Neural progenitor cell (in vitro differentiated cells): ENCODE measurements at places on chromosomes 5 and 9.

GRCh38 chr9:95003689-95004410 is 277.4 kb downstream of the AOPEP start:
- DNase-seq = peak; percentile 66

DNA sequence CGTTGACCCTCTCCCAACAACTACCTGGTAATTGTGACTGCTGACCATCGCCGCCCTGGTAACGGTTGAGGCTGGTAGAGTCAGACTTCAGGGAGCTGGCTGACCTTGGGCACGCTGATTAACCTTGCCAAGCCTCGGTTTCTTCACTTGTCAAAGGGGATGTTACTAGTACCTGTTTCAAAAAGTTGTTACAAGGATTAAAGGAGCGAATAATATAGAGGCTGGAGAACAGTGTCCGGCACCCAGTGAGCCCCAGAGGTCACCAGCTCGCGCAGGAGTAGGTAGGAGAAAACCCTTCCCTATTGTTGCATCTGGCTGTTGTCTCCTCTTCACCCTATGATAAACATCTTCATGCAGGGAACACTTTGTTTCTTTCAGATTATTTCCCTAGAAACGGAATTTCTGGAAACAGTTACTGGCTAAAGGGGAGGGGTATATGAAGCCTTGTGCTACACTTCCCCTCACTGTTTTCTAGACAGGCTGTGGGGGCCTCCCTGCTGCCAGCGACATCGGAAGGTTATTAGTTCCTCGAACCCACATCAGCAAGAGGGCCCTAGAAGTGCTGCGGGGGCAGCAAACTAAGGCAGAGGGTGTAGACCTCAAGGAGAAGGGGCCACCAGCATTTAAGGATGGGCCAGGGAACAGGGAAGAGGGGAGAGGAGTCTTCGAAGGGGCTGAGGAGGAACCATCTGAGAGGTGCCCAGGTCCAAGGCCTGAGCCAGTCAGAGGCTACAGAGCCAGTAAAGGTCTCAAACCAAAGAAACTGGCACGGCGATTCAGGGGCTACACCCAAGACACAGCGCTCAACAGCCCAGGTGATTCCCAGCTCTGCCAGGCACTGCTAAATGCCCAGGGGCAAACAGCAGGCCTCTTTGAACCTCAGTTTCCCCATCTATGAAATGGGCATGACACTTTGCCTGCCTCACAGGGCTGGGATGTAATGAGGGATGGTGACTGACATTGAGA is 37.6 kb downstream of the HRH2 start:
- no peak for DNase-seq

DNA sequence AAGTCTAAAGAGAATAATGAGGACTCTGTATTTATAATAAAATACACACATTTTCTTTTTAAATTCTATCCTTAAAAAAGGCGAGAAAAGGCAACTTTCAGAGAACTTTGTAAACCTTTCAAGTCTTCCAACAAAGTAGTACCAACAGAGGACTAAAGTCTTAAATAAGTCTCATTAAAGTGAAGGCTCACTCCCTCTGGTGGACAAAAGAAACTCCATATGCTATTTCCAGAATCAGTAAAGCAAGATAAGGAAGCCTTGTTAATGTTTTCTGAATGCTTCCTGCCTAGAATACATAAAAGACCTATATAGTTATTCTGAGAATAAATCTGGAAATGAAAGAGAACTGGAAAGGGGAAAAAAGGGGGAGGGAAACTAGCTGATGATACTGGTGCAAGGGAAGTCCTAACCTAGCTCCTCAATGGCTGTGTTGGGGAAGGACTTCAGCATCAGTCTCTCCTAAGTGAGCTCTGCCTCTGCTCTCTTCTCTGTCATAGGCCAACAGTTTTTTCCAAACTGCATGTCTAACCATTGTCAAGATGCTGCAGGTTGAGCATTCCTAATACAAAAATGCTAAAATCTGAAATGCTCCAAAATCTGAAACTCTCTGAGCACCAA is 7.2 kb downstream of the HMGCS1 start:
- peak; percentile 67 for DNase-seq

- DNase-seq = no peak
These were observed 63.6 kb downstream of the CEP120 start for GRCh38 chr5:123359454-123360200.

DNA sequence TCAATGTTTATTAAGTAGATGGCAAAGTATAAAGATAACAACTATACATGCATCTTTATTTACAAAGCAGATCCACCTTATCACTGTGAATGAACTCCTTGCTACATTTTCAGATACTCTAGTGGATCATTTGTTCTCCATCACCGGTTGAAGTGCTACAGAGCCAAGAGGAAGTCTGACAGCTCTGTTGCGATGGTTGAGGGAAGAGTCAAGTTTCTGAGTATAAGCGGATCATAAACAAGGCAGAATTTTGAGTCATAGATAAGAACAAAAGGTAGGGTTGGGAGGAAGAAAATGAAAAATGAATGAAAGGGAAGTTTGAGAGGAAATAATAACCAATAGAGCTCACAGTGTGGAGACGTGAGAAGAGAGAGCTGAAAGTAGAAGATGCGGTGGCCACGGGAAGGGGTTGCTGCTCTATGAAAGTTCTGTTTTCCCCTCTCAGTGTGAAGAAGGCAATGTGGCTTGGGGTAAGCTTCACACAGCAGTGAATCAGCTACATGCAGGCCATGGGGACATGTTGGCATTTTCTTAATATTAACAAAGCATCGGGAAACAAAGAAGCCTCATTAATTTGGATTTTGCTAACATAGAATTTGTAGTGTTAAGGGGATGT is 30.8 kb upstream of the KCNN2 start:
- DNase-seq = no peak

DNA sequence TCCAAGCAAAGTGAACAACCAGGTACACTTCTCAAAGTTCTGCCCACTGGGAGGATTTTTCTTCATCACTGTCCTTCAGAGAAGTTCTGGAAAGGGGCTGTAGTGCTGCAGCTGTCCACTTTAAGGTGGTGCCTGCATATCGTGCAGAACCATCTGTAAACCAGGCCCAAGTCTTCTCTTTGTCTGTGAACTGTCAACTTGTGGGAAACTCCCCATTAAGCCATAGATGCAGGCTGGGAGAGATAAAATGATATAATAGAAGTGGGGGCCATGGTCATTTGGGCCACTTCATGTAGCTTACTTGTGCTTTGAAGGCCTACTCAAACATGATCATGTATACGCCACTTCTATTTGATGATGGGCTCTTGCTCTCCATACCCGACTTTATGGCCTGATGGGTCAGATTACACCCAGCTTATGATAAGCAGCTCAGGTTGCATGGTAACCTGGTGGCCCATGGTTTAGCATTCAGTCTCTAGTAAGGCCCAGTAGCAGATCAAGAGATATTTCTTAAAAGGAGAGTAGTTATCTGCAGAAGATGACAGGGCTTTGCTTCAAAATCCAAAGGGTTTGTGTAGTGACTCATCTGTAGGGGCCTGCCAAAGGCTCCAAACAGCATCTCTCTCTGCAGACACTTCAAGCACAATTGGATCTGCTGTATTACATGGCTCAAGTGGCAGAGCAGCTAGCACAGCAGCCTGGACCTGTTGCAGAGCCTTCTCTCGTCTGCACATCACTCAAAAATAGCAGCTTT is 15.7 kb upstream of the BTF3 start:
- DNase-seq = no peak

- DNase-seq = no peak
These were observed 180.7 kb downstream of the AP3B1 start for GRCh38 chr5:78113689-78114264.
